NCI-H187 treated with DMSO at 0.1 percent for 48 hours (cell line): ENCODE measurements at places on chromosomes 4 and X.

DNA sequence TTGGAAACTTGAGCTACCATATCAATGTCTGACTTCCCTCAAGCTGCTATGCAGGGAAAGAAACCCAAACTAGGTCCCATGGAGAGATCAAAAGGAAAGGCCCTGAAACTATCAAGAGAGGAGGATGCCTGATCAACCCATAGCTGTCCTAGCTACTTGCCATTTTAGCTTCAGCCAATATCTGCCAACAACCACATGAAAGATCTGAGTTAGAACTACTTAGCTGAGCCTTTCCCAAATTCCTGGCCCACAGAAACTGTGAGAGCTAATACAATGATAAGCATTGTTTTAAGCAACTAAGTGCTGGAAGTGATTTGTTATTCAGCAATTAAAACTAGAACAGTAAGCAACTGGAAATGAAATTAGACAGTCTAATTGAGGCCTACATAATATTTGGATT lies 6.3 kb upstream of the ARHGEF38 start:
- DNase-seq: no peak

GRCh38 chr4:88106205-88106604 lies 52.2 kb downstream of the ABCG2 start:
- no peak for DNase-seq

- DNase-seq: no peak
Measured at GRCh38 chrX:130975947-130976346, 72.9 kb upstream of the ENOX2 start.

DNA sequence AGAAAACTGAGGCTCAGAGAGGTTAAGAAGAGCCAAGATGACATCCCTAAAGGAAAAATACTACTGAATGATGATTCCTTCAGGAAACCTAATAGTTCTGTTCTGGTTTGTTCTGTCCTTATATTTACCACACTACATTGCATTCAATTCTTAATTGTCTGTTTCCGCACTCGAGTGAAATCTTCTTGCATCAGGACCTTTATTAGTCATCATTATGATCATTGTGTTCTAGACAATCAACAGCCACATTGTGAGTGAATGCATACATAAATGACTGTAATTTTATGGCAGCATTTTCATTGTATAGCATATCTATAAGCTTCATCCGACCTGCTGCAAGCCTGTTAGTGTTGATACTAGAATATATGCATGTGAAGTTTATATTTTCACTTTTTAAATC lies 156.7 kb upstream of the FAM241A start:
- DNase-seq: no peak

GRCh38 chrX:31178064-31178768 lies 106.4 kb upstream of the FTHL17 start:
- DNase-seq: no peak
